ENCODE measurements at places on chromosomes 2 and 18. TPM values are rescaled to one million over a fixed set of nuclear protein-coding genes. Genes with fewer than 3 reads are reported as not detected.

The ATP6V1C2 gene
- not detected for total RNA-seq

DNA sequence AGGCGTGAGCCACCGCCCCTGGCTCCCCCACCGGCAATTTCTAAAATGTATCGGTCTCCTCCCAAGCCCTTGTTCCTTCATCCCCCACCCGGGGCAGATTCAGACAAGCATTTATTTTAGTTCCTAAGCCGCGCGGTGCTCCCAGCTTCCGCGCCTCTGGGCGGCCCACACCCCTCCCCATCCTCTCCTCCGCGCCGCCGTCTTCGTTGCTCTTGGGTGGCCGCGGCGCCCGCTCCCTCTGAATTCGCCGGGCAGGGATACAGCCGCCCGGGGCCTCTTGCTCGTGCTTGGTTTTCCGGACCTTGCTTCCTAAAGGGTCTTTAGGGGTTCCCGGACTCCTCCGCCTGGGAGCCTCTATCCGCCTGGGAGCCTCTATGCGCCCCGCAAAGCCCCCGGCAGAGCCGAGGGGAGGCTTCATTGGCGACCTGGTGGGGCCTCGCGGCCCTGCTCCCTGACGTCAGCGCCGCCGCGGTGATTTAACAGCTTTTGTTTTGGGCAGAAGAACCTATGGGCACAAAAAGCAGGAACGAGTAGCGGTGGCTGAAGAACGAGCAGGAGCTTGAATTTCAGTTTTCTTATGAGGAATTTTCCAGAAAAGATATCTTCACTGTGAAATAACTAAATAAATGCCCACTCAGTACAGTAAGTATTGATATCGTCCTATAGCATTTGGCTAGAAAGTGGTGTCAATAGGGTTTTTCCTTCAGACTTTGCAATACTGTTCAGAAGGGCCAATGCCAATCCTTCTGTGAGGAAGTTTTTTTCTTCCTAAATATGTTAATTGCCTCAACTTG lies 37.3 kb downstream of the PRKRA start:
- DNase-seq = peak; percentile 83

The IL36G gene
- not detected for total RNA-seq

The TUBA4B gene
- total RNA-seq = not detected

The PDK1 gene
- total RNA-seq = 8.4 TPM

DNA sequence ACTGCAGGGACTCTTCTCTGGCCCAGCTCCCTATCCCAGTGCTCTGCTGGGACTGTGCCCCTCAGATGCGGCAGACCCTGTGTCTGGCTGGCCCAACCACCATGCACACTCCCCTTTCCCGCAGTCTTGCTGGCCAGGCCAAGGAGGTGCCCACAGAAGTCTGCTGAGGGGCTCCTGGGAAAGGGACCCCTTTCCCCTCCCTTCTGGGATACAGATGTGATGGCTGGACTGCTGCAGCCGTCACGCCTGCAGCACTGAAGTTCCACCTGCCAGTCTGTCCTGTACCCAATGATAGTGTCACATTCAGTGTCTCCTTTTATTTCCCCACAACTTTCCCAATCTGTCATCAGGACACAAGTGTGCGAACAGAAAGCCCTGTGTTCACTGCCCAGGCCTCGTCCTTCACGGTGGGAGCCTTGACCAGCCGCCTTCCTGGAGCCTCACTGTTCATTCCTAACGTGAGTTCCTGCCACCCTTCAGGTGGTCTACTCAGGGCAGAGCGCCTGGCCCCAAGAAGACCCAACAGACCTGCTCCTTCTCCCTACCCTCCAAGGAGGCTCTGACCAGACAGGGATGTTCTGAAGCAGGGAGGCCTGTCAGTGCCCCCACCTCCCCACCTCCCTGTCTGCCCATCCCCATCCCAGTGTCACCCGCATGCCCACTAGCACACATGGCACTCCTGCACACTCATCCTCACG lies 47.1 kb downstream of the ANKMY1 start:
- DNase-seq = no peak

DNA sequence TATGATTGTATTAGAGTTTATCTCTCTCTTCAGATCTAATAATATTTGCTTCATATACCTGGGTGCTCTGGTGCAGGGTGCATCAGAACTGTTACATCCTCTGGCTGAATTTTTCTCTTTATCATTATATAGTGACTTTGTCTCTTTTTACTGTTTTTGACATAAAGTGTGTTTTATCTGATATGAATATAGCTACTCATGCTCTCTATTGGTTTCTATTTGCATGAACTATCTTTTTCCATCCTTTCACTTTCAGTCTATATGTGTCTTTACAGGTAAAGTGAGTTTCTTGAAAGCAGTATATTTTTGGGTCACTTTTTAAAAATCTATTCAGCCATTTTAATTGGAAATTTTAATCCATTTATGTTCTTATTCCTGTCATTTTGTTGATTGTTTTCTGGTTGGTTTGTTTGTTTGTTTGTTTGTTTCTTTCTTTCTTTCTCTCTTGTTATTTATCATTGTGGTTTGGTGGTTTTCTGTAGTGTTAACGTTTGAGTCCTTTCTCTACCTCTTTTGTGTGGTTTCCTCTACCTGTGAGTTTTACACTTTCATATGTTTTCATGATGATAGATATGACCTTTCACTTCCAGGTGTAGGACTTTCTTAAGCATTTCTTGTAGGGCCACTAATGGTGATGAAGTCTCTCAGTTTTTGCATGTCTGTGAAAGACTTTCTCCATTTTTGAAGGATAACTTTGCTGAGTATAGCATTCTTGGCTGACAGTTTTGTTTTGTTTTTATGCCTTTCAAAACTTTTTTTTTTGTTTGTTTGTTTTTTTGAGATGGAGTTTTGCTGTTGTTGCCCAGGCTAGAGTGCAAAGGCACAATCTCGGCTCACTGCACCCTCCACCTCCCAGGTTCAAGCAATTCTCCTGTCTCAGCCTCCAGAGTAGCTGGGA lies 54.9 kb downstream of the CCNT2 start:
- DNase-seq = no peak
